ENCODE measurements at places on chromosomes 3 and 15. TPM values are rescaled to one million over a fixed set of nuclear protein-coding genes. Genes with fewer than 3 reads are reported as not detected.

HCLS1 gene
- 340 TPM for total RNA-seq

LINGO1 gene
- total RNA-seq = not detected

CLEC3B gene
- 0.27 TPM for total RNA-seq

TNFAIP8L3 gene
- total RNA-seq = 0.18 TPM

CLDN16 gene
- total RNA-seq = not detected

EBLN2 gene
- 9.8 TPM for total RNA-seq

TJP1 gene
- not detected for total RNA-seq

MYEF2 gene
- total RNA-seq = 37.5 TPM

ARRDC4 gene
- 0.39 TPM for total RNA-seq
